ENCODE measurements at places on chromosomes 3 and 15.

DNA sequence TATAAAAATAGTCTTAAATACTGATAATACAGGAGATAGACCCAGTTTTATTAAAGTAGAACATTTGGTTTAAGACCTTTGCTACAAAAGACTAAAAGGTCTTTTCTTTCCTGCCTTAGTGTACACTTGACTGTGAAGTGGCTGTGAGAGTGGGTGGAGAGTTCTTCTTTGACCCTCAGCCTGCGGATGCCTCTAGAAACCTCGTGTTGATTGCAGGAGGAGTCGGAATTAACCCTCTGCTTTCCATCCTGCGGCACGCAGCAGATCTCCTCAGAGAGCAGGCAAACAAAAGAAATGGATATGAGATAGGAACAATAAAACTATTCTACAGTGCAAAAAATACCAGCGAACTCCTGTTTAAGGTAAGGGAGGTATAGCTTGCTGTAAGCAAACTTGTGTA is 36.5 kb downstream of the OXNAD1 start:
- no peak for DNase-seq

DNA sequence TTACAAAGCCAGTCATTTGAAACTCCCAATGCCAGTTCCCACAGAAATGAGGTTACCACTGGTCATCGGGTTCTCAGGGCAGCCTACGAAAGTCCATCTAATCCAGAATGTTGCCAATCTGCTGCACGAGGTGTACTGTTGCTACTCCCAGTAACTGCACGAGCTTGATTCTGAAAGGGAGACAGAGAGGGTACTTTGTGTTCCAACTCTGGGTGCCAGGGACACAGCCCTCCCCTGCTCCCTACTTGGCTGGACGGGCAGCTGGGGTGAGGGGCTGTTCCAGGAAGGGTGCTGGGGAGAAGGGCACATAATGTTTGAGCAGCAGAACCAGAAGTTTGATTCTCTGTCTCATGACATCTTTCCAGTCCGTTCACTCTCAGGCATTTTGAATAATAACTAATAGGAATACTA is 27.1 kb upstream of the OSBPL11 start:
- DNase-seq: no peak

GRCh38 chr3:37952564-37952963 is 38.0 kb upstream of the VILL start:
- no peak for DNase-seq

- no peak for DNase-seq
Observed at GRCh38 chr3:9806137-9806536, 3.9 kb upstream of the TTLL3 start.

- no peak for DNase-seq
Observed at GRCh38 chr3:58776231-58776630, 109.7 kb upstream of the FAM3D start.

GRCh38 chr3:108006077-108006771 is 84.6 kb downstream of the CD47 start:
- no peak for DNase-seq

Data from renal cortex interstitium (tissue), 15 donors.